ENCODE measurements at places on chromosomes 16 and 17.

DNA sequence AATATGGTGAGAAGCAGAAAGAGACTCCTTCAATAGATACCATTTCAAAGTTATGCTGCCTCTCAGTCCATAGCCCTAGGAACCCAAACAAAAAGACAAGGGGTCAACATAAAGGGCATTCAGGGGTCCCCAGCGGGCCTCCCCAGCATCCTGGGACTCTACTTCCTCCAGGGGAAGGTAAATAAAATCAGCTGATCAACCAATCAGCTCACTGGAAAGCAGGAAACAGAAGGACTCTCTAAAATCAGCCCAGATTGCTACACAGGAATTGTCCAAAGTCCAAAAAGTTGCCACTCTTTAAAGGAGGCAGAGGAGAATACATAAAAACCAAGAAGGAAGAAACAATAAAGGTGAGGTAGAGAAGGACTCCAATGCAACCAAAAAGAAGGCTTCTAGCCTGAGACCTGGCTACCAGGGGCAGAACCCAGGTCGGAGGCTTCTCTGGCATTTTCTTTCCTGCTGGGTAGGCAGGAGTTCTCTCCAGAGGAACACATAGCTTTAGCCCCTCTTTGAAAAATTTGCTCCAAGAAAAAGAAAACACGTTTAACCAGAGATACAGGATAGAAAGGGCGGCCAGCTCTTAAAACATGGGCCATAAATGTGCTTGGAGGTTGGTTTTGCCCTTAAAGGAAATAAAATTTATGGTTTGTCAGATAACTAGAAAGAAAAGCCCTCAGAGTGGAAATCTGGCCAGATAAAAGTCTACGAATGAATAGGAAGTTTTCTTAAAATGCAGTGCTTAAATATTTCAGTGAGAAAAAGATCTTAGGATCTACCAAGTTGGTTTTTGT is 404.6 kb downstream of the SOX9 start:
- no peak for DNase-seq

- DNase-seq: no peak
These were observed 4.1 kb downstream of the TBKBP1 start for GRCh38 chr17:47697906-47698711.

GRCh38 chr16:19716183-19716582 is 1.8 kb downstream of the KNOP1 start:
- DNase-seq: no peak

DNA sequence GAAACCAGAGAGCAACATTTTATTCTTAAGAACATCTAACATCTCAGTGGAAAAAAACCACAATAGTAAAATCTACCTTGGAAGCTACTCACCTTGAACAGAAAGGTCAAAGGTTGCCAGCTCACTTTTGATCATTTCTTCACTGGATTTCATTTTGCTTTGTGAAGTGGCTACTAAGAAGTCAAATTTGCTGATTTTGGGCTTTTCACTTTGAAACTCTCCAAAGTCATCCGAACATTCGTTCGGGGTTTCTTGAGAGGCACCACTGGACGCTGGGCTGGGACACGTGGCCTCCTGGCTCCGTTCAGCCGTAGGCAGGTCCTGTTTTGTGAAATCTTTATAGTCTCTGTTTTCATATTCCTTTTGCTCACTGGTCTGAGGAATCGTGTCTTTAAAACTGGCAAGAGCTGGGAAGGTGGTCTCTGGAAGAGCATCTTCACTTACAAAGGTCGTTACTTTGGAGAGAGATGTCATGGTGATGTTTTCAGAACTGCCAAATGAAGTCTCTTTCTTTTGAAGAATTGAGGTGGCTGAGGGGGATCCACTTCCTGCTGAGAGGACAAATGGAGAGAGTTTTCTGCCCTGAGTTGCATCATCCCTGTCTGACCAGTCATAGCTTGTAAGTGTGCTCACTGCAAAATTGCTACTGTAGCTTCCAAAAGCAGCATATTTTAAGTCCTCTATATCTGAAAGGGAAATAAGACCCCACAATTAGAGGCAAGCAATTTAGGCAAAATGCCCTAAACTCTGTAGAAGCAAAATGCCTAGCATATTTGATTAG is 52.4 kb downstream of the DUSP14 start:
- DNase-seq: no peak

- no peak for DNase-seq
These were observed 4.0 kb downstream of the SKA2 start for GRCh38 chr17:59151006-59151405.

DNA sequence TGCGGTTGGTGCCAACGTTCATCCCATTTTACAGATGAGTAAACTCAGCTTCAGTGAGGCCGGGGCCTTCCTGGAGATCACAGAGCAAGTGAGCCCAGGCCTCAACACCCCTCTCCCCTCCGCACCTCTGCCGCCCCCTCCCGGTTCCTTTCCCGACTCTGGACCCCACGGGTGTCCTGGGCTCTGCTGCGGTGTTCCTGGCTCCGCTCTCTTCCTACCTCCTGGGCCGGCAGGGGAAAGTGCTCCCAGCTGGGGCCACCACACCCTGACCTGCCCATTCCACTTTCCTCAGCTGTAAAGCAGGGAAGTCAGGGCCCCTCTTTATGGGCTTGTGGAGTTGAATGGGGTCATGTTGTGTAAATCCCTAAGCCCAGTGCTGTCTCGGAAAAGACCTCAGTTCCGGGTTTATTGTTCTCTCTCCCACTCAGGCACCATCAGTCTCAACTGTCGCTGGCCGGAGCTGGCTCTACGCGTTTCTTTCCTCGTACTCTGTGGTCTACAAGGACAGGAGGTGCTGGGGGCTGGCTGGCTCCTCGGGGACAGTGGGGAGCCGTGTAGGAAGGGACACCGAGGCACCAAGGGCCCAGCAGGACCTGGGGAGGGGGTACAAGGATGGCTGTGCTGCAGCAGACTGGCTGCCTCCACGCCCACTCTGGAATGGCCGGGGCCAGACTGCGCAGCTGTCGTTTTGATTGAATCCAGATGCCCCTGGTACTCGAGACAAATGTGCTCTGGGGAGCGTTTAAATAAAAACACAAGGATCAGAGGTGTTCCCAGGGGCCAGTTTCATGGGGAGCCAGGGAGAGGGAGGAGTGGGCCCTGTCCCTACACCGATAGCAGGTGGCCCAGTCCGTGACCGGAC is 21.7 kb upstream of the ACSF3 start:
- DNase-seq: no peak

DNA sequence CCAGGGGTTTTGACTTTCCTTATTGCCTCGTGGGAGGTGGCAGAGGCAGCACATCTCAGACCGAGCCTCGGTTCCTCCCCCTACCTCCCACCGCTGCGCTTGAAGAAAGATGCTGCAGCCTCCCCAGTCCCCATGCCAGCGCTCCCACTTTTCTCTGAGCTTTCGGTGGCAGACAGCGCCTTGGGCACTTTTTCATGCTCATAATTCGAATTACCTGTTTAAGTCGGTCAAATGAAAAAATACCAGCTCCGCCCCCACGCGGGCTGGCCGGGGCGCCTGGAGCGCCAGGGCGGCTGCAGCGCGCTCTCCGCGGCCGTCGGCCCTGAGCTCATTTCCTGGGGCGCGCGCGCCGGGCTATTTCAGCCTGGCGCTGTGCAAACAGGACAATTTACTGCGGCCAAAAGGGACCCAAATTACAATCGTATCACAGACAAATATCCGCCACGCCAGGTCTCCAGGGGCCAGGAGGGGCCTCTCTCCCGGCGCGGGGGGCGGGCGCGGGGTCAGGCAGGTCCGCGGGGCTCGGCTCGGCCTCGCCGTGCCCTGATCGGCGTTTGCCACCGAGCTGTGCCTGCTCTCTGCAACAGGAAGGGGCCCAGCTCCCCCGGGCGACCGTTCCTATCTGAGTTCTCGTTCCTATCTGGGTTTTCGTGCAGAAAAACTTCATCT is 45.0 kb downstream of the SOST start:
- DNase-seq: peak; percentile 35

GRCh38 chr17:51912939-51913338 is 245.6 kb downstream of the CA10 start:
- no peak for DNase-seq

- peak; percentile 84 for DNase-seq
These were observed 3.1 kb downstream of the EVI2A start for GRCh38 chr17:31318298-31318801.

DNA sequence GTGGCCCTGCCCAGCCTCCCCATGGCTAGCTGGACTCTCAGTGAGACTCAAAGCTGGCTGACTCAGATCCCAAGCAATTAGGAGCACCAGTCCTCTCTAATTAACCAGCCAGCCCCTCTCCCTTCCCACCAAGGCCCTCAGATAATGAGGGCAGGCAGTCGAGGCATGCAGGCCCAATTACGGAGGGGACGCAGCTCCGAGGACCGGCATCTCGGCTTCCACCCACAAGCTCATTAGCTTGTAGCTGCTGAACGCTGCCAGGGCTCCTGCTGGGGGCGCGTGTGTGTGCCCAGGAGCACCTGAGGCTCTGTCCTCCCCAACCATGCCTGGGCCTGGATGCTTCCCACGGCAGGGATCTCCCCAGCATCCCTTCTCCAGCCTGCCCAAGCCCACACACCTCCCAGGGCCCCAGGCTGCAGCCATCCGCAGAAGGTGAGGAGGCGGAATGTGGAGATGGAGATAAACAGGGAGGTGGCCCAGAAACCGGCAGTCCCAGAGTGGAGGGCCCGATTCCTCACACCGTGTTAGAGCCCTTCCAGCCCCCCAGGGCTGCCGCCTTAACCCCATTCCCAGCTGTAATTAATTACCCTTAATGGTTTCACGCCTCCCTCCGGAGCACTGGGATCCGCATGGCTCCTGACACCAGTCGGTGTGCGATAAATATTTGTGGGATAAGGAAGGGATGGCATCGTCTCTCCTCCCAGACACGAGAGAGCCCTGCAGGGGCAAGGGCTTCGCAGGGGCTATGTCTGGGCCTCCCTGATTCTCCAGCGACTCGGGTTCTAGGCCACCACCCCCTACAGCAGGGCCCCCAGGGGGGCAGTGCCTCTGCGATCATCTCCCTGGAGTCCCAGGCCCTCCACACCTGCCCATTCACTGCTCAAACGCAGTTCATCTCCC is 42.2 kb downstream of the RPH3AL start:
- no peak for DNase-seq

DNA sequence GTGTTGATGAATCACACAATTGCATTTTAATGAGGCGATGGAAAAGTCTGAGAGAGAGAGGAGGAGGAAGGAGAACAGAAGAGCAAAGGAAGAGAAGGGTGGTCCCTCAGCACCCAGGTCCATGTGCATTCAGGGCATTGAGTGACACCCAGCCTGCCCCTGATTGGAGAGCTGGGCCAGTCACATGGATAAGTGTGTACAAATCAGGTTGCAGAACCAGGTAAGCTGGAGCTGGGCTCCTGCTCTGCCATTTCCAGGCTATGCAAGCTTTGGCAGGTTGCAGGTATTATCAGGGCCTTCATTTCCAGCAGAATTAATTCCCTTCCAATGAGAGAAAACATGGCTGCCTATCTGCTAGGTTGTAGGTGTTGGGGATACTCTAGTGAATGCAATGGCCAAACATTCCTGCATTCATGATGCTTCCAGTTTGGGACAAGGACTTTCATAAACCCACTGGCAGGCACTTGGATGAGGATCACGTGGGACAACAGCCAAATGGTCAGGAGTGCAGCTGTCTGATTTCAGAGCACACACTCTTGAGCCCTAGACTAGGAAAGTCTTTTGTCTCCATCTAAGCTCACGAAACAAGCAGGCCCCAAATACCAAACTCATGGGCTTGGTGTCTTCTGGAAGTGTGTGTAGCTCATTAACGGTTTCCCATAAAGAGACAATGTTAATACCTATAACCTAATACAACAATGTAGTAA is 577.9 kb upstream of the CDH5 start:
- DNase-seq: no peak

GRCh38 chr17:36923814-36924221 is 13.5 kb upstream of the LHX1 start:
- DNase-seq: no peak

DNA sequence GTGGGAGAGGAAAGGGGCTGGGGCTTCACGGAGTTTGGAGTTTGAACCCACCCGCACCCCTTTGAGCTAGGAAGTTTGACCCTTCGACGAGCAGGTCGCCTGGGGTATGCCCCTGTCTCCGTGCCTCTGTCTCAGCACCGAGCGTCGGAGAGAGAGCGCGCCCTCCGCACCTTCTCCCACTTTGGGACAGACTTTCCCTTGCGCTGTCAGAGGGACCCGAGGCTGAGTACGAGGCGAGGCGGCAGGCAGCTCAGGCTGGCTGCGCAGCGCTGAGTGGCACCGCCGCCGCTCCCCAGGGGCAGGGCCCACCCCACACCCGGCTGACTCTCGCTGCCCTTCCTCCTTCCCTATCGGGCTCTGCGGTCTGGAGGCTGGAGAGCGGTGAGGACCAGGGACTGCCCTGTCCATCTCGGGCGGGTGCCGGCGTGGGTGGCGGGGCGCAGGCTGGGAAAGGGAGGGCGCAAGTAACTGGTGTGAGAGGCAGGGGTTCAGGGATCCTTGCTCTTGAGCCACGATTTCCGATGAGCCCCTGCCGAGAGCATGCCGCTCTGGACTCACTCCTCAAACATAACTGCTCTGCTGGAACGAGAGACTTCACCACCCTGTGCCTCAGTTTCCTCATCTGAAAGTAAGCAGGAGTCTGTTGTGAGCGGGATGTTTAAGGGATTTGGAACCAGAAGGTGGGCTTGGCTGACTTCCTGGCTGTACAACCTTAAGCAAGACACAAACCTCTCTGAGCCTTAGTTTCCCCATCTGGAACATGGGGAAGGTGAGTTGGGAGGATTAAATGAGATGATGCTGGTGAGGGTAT is 981 bp downstream of the BEAN1 start:
- DNase-seq: peak; percentile 37

DNA sequence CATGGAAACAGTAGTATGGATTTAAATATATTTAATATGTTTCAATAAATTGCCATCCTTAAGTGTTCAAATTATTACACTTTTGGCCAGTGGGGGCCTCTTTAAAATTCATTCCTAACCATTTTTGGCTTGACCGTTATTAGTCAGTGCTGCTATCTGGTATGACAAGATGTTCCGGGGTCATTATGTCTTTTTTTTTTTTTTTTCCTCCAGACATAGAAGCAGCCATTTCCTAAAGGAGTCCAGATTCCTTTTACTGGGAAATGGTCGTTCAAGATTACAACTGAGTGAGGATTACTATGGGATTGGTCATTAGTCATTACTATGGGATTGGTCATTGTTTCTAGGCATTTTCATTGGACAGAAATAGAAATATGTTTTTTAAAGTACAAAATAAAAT is 53.4 kb downstream of the NF1 start:
- DNase-seq: no peak

- DNase-seq: no peak
These were observed 2.3 kb upstream of the MED24 start for GRCh38 chr17:40056379-40057015.

GRCh38 chr16:8594149-8594666 is 3.9 kb upstream of the TMEM114 start:
- DNase-seq: peak; percentile 37

DNA sequence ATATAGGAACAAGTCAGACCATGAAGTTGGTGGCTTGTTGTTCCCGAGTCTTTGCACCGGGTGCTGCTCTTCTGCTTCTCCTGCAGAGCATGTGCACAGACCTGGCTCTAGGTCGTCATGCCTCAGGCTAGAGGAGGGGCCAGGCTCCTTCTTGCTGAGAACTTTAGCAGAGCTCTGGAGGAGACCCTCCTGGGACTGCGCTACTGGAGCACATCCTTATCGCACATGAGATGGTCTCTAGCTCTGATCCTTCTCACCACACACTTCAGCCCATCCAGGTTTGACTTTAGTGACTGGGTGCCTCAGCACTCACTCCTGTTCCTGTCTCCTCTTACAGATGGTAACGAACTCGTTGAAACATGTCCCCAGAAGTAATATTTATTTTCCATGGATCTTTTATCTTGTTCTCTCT is 14.9 kb downstream of the FOXK2 start:
- no peak for DNase-seq

Measured in inflammatory macrophage treated with lipopolysaccharide for 1 hour (primary cell).